AG09309 (cell line): ENCODE measurements at places on chromosomes 12 and 14.
A peak's percentile ranks its signal among the peaks of the same experiment; 100 is the strongest.

GRCh38 chr12:128970941-128971340 is 117.7 kb downstream of the GLT1D1 start:
- DNase-seq = no peak

DNA sequence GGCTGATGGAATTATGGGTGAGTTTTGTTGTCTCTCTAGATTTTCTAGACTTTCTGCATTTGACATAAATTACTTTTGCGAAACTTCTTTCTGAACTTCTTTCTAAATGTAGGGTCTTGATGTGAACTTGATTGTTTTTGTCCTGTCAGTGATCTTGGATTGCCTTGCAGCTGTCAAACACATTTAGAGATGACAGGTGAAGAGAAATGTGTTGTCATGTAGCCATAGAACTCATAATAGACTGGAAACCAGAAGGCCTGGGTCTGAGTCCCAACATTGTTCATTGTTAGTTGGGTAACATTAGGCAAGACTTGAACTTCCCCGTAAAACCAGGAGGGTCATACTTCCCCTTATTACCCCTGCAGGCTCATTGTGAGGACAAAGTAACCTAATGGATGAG is 109.0 kb downstream of the LRIG3 start:
- no peak for DNase-seq

GRCh38 chr12:24014915-24015832 is 65.7 kb upstream of the SOX5 start:
- DNase-seq = no peak

DNA sequence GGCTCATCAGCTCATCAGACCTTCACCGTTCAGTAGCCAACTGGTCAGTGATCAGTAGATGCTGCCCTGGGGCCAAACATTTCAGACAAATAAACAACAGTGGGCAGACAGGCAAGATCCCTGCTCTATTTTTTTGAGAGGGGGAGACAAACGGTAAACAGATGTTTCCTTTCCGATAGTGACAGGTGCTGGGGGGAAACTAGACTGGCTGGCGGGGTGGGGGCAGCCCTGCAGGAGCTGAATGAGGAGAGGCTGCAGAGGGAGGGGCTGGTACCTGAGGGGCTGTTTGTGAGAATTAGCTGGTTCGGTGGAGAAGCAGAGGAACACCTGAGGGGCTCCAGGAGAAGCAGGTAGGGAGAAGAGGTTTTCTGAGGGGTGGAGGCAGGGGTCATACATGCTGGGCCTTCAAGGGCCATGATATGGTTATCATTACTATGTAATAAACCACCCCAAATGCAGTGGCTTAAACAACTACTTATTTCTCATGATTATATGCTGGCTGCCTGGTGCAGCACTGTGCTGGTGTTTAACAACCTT is 8.2 kb upstream of the GOLGA3 start:
- DNase-seq = no peak

GRCh38 chr12:2353281-2353680 is 300.5 kb downstream of the CACNA1C start:
- no peak for DNase-seq

DNA sequence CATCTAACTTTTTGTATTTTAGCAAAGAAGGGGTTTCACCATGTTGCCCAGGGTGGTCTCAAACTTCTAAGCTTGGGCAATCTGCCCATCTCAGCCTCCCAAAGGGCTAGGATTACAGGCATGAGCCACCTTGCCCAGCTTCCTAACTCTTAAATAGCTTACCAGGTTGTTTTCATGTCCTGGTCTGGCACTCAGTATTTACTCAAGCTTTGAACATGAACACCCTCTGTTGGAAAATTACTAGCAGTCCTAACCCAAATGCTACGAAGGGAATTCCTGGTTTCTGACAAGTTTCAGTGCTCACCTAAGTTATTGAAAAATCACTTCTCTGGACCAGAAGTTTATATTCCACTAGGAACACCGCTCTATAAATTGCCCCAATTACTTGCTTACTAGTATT is 32.5 kb upstream of the GCH1 start:
- no peak for DNase-seq

- DNase-seq = no peak
Observed at GRCh38 chr12:65857840-65858239, 33.6 kb downstream of the HMGA2 start.

GRCh38 chr12:89750389-89751351 is 42.0 kb upstream of the ATP2B1 start:
- DNase-seq = no peak

- no peak for DNase-seq
Observed at GRCh38 chr14:95320955-95321600, 1.4 kb upstream of the CLMN start.

GRCh38 chr14:105139212-105139825 is 29.3 kb downstream of the JAG2 start:
- no peak for DNase-seq

GRCh38 chr12:21340403-21340802 is 5.7 kb upstream of the SLCO1A2 start:
- DNase-seq = no peak

GRCh38 chr12:105705235-105705634 is 374.7 kb downstream of the C12orf75 start:
- DNase-seq = no peak

GRCh38 chr12:96386794-96387193 is 13.4 kb downstream of the CDK17 start:
- no peak for DNase-seq

DNA sequence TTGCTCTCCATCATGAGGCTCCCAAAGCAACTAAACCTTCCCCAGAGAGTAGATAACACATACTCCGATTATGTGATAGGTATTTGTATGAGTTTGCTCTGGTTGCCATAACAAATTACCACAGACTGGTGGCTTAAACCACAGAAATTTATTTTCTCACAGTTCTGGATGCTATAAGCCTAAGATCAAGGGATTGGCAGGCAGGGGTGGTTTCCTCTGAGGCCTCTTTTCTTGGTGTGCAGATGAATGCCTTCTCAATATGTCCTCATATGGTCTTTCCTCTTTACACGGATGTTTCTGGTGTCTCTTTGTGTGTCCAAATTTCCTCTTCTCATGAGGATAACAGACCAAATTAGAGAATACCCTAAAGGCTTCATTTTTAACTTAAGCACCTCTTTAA is 285.8 kb upstream of the GRIP1 start:
- DNase-seq = no peak

GRCh38 chr14:90731487-90731886 is 84.7 kb downstream of the TTC7B start:
- no peak for DNase-seq

DNA sequence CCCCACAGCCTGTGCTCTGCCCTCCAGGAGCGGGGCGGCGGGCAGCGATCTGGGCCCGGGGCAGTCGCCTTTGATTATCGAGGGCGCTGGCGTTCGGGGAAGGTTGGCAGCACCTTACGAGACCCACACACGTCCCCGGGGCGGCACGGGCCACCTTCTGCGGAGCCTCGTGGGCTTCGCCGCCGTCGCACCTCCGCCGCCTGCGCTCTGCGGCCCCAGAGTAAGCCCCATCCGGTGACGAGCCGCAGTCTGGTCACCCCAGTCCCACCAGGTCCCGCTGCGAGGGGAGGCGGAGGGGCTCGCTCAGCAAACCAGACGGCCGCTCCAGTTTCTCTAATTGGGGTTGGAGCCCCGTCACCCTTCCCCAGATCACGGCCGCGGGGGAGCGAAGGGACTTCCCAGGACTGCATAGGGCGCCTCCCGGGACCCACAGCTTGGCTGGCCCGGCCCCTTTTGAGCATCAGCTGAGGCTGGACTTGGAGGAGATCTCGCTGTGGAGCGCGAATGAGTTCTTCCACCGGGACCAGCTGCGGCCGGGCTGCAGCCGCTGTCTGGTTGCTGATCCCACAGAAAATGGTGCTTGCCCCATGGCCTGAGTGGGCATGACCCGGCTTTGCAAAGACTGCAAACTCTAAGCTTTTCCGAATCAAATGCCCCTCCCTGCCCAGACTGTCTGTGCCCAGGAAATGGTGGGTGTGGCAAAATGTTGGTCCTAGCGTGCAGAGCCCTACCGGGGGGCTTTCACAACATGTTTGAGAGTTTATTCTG is 560 bp downstream of the LGALS3 start:
- DNase-seq = no peak

- DNase-seq = peak; percentile 45
Observed at GRCh38 chr12:92134638-92135274, 10.9 kb downstream of the BTG1 start.

DNA sequence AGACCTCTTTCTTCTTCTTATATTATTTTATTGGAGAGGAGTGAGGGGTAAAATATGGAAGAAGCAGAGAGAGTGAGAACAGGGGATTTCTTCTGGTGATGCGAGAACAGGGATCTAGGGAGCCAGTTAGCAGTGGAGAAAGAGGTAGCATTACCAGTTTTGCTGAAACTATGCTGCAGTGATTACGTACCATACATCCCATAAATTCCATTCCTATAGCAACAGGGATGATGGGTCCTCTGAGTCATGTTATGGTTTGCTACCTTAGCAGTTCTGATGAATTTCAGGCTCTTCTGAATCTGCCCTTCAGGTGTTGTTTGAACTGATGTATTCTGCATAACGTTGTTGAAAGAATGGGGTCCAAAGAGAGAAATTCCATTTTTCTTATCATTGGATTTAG is 625.4 kb upstream of the LRFN5 start:
- no peak for DNase-seq

- DNase-seq = no peak
Observed at GRCh38 chr12:13164921-13165616, 31.5 kb upstream of the EMP1 start.

DNA sequence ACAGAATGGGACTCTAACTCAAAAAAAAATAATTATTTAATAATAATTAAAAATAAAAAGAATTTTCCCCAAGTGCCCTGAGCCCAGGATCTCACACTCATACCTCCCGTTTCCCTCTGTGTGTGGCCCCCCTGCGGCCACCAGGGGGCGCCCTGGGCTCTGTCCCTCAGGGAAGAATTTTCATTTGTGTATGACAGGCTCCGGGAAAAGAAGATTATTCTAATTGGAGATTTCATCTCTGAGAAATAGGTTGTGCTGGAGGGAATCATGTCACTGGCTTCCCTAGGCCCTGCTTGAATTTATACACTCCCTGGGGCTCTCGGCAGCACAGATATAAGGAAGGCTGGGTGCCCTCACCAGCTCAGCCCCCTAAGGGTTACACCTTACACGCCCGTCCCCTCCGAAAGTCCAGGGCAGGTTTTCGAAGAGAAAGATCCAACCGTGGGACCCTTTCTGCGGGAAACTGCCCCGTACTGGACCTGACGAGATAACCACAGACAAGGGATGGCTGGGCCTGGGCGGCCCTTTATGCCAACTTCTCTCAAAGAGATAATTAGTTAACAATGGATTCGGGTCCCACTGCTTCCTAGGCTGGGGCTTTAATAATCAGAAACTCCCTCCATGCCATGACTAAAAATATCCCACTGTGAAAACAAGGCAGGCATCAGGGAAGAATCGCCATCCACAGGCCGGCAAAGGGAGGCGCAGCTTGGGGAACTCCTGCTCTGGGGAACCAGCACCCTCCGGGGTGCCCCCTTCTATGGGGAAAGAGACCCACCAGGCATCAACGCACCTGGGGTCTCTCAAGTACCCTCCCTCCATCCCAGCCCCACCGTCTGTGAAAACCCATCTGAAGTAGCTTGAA is 80.7 kb downstream of the KDM2B start:
- DNase-seq = no peak

GRCh38 chr12:99486277-99486676 is 161.3 kb upstream of the GARIN6 start:
- no peak for DNase-seq

- DNase-seq = no peak
Observed at GRCh38 chr12:89075880-89076540, 276.3 kb downstream of the DUSP6 start.

GRCh38 chr12:13534242-13534641 is 337.7 kb downstream of the EMP1 start:
- no peak for DNase-seq
